ENCODE measurements at places on chromosomes 1 and 21.
A peak's percentile ranks its signal among the peaks of the same experiment; 100 is the strongest.

DNA sequence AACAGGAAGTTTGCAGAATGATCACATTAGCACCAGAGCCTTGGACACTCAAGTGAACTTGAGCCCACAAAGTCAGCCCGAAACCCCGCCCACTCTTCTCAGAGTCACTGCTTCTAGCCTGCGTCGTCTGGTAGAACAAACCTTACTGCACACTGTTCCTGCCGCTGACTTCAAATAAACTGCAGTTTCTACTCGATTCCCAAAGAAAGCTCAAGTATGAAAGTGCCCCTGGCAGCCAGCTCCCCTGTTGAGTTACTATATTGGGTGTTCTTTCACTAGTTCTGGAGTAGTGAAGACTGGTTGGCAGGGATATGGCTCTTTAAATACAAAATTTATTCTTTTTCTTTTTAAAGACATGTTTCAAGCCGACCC lies 164.7 kb downstream of the GALNT2 start:
- no peak for DNase-seq

GRCh38 chr1:56092684-56093570 lies 486.4 kb downstream of the PLPP3 start:
- DNase-seq: no peak

DNA sequence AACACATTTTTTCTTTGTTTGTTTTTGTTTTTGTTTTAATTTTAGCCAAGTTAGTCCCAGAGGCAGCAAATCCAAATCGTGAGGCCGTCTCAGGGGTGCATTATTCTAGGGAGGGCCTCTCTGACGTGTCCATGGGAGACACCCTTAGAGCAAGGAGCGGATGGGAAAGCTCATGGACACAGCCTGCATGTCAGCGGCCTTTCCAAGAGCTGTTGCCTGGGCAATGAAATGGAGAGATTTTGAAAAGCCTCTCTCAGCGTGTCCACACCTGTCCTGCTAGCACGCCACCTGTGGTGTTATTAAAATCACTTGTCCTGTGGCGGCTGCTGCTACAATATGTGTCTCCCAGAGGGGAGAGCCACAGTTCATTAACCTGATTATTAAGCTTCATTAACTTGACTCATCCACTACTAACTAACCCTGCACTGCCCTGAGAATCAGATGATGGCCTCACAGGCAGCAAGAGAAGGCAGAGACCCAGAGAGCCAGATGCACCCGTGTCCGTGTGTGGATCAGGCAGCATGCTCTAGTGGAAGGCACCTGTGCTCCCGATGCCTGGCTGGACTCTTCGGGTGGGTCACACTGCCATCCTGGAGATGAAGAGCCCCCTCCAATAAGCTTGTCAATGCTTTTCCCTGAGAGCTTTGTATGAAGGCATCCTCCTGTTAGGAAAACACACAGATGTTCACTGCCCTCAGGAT lies 133.3 kb downstream of the PGBD5 start:
- no peak for DNase-seq

DNA sequence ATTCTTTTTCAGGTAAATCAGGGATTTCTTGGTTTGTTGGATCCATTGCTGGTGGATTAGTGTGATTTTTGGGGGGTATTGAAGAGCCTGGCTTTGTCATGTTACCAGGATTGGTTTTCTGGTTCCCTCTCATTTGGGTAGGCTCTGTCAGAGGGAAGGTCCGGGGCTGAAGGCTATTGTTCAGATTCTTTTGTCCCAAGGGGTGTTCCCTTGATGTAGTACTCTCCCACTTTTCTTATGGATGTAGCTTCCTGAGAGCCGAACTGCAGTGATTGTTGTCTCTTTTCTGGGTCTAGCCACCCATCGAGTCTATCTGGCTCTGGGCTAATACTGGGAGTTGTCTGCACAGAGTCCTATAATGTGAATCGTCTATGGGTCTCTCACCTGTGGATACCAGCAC lies 17.6 kb upstream of the CCSAP start:
- no peak for DNase-seq

- DNase-seq: no peak
Observed at GRCh38 chr1:231934797-231935196, 308.2 kb downstream of the DISC1 start.

- DNase-seq: peak; percentile 8
Observed at GRCh38 chr1:110136911-110137310, 13.4 kb upstream of the SLC6A17 start.

- no peak for DNase-seq
Observed at GRCh38 chr21:35219719-35220118, 170.6 kb upstream of the RUNX1 start.

- DNase-seq: no peak
Observed at GRCh38 chr1:93616996-93617669, 64.5 kb downstream of the BCAR3 start.

- no peak for DNase-seq
Observed at GRCh38 chr21:34771512-34772028, 102.8 kb downstream of the CLIC6 start.

DNA sequence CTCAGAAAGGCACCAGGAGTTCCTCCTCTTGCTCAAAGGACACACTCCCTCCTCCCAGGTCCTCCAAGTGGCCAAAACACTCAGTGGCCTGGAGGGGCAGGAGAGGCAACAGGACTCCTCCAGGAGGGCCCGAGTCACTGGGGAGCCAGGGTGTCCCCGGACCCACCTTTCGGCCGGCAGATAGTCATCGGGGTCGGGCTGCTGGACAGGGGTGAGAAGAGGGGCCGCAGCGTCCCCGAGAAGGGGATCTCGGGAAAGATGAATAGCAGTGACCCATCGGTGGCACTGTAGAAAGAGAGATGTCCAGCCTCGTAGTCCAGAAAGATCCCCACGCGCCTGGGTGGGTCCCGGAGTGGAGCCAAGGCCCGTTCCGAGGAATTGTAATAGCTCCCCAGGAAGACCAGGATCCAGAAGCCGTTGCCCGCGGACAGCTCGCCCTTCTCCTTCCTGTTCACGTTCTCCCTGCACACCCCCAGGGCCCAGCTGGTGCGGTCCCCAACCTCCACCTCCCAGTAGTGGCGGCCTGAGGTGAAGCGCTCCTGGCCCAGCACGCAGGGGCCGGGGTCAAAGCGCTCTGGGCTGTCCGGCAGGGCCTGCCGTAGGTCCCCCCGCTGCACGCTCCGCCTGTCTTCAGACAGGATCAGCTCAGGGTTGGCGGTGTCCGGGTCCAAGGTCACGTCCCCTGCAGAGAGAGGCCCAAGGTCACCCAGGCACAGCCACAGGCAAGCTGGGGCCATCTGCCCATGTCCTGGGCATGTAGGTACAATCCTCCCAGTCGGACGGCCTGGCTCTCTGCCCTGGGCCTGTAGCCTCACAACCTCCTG lies 11.9 kb downstream of the TRIM11 start:
- no peak for DNase-seq

GRCh38 chr1:24725209-24725651 lies 20.0 kb upstream of the CLIC4 start:
- DNase-seq: no peak

All from activated T-helper 1 cell treated with anti-CD3 and anti-CD28 coated beads, Interleukin-12 subunit alpha, Interleukin-12 subunit beta, Interleukin-2, Interleukin-4 antibody, amounts not matched to agents 30 ng/mL and 10 ng/mL and 1 ng/mL, durations not matched to agents 14 hours and 24 hours and 36 hours (primary cell).